ENCODE measurements at places on chromosomes 1 and 21.

DNA sequence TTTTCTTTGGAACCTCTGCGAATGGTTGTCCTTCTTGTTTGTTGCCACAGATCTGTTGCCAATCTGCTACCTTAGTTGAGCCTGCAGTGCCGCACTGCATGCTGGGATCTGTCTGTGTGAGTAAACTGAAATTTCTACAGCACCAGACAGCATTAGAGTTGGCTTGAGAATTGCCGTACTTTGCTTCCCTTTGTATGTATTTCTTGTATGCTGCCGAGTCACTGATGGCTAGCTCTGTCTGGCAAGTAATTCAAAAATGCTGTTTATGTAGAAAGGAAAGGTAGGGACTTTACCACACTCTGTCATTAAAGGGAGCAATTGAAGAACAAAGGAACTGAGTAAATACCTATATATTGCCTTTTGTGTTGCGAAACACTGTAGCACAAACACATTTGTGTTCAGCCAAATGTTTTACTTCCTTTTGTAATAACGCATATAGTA is 857.4 kb downstream of the USP25 start:
- no peak for DNase-seq

GRCh38 chr21:45618846-45619485 is 24.6 kb upstream of the PCBP3 start:
- no peak for DNase-seq

DNA sequence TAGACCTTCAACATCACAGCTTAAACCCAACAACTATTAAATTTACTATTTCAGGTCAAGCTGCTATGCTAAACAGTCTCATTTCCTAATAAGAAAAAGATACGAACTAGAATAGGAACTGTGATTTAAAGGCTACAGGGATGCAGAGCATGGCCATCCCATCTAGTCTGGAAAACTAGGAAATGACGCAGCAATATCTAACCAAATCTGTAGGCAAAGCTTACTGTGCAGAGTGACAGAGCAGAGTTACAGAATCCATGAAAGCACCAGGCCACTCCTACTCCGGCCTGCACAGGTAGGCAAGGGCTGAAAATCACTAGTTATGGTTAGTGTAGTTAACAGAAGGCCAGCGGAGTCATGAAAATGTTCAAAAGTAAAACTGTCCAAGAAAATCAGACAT is 2.1 kb downstream of the HLCS start:
- DNase-seq = no peak

- DNase-seq = no peak
These were observed 83.8 kb downstream of the ZC3H11B start for GRCh38 chr1:219529116-219529515.

- DNase-seq = no peak
These were observed 333.0 kb downstream of the BRINP3 start for GRCh38 chr1:190144650-190145049.

DNA sequence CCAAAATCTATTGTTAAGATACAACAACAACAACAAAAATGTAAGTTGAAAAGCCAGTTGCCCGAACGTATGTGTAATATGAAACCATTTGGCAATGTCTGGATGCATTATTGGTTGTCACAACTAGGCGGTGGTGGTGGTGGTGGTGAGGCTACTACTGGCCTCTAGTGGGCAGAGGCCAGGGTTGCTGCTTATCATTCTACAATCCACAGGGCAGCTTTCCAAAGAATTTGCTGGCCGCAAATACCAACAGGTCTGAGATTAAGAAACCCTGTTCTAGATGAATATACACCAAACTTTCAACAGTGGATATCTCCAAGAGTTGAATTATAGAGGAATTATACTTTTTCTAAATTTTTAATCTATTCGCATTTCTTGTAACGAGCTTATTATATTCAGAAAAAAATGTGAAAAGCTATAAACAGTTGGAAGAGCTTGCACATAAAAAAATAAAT is 26.8 kb upstream of the ZNF697 start:
- no peak for DNase-seq

DNA sequence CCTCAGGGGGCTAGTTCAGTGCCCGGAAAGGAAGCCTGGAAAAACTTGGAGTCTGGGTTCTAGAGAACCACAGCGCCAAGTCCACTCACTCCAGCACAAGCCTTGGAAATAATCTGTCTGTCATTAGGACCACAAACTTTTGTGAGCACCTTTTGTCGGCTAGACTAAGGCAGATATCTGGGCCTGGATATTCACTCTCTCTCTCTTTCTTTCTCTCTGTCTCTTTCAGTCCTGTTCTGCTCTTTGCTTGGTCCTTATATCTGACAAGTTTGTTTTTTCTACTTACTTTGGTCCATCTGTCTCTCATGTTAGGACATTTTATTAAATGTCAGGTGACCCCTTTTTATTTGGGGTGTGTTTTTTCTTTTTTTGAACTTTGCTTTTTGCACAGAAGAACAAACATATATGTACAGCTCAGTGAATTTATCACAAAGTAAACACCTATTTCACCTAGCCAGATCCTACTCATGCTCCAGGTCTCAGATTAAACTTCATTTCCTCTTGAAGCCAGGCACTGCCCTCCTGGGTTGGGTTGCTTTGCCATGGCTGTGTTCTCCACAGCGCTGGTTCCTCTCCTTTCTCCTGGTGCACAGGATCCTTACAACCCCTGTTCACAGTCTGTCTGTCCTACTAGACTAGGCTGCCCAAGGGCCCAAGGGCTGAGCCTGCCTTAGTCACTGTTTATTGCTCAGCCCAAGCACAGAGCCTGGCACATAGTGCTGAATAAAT is 40.8 kb downstream of the TCEANC2 start:
- no peak for DNase-seq

GRCh38 chr21:34992736-34993398 is 56.2 kb downstream of the RUNX1 start:
- DNase-seq = no peak

GRCh38 chr1:59340411-59341307 is 43.8 kb downstream of the FGGY start:
- DNase-seq = no peak

GRCh38 chr1:179883040-179883744 is 1.1 kb downstream of the TOR1AIP1 start:
- DNase-seq = no peak

- no peak for DNase-seq
These were observed 32.6 kb upstream of the EPHA8 start for GRCh38 chr1:22530715-22531114.

DNA sequence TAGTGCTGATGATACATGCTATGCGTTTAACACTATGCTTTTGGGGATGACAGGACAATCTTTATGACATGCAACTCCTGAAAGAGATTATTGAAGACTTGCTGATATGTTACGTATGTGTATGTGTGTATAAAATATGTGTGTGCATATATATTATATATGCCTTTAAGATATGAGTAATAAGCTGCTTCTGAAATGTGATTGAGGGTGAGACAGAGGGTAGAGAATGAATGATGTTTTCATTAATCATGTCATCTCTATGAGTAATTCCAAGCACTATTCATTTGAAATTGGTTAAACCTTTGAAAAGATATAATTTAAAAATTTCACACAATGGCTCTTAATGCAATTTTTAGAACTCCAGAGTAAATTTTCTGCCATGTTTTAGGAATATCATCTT is 5.8 kb downstream of the BCL9 start:
- no peak for DNase-seq

DNA sequence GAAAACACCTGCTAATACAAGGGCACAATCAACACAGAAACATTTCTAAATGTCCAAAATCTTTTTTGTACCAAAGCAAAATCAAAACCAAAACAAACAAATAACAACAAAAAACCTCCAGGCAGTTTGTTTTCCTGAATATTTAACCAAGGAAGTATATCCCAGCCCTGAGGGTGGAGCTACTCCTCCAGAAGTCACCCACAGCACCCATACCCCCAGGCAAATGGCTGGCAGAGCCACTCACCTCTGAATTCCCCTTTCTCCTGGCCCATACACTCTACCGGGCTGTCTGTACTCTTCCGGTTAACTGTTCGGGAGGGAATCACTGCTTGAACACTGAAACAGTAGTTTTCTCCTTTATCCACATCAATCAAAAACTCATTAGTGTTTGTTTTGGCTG is 9.5 kb downstream of the F3 start:
- no peak for DNase-seq

GRCh38 chr1:234398849-234399381 is 25.7 kb downstream of the COA6 start:
- DNase-seq = no peak

- no peak for DNase-seq
These were observed 289.1 kb downstream of the PTBP2 start for GRCh38 chr1:97010566-97011264.

DNA sequence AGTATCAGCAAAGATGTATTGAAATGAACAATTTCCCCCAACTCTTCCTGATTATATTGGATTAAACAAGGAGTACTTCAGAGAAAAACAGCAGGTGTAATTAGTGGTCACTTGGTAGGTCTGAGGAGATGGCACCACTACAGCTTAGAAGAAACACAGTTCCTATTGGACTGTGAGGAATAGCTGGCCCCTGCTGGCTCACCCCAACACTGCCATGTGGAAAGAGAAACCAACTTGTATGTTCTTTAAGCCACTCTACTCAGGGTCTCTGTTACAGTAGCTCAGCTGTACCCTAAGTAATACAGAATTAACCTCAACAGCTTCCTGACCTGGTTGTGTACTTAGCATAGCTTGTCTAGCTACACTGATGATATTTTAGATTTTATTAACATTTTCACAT is 26.5 kb upstream of the MTR start:
- no peak for DNase-seq

All from stimulated activated CD8-positive, alpha-beta memory T cell treated with anti-CD3 and anti-CD28 coated beads, Interleukin-7, amount 100 ng/mL, for 1 hour (primary cell).